ENCODE measurements at places on chromosomes 13 and 19.

- DNase-seq: no peak
Observed at GRCh38 chr19:33464733-33465115, 56.9 kb downstream of the PEPD start.

GRCh38 chr13:90954605-90955195 is 392.8 kb upstream of the MIR17HG start:
- no peak for DNase-seq

GRCh38 chr19:23377276-23377675 is 18.0 kb downstream of the ZNF91 start:
- DNase-seq: no peak

GRCh38 chr13:24274452-24275021 is 34.8 kb upstream of the C1QTNF9 start:
- no peak for DNase-seq

GRCh38 chr13:28246891-28247290 is 108.5 kb downstream of the PAN3 start:
- DNase-seq: no peak

DNA sequence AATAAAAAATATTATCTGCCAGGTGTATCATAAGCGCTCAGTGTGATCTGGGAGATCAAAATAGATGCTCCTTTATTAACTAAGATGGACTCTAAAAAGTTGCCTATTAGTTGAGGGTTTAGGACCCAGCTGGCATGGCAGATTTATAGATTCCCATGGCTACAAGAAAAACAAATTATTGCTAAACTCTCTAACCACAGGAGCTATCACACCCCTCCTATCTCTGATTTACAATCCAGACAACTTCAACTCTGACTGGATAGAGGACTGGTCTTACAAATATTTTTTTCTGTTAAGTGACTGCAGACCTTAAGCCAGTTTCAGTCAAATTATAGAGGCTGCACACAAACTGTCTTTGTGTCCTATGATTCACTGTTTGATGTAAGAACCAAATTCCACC is 45.4 kb upstream of the MYCBP2 start:
- DNase-seq: no peak

DNA sequence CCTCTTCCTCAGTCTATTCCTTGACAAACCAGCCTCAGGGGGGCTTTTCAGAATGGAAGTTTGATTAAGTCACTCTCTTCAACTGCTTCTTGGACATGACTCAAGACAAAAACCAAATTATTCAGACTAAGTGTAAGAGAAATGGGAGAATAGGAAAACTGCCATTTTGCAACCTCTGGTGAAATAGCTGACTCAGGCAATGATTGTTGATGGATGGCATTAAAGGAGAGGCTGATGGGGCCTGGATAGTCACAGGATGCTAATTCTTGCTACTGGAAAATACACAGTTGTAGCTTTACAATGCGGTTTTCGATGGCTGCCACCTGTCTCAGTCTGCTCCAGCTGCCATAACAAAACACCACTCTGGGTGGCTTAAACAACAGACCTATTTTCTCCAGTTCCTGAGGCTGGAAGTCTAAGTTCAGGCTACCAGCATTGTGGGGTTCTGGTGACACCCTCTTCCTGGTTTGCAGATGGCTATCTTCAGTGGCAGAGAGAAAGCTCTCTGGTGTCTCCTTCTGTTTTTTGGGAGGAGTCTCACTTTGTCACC is 6.1 kb downstream of the NOSIP start:
- no peak for DNase-seq

DNA sequence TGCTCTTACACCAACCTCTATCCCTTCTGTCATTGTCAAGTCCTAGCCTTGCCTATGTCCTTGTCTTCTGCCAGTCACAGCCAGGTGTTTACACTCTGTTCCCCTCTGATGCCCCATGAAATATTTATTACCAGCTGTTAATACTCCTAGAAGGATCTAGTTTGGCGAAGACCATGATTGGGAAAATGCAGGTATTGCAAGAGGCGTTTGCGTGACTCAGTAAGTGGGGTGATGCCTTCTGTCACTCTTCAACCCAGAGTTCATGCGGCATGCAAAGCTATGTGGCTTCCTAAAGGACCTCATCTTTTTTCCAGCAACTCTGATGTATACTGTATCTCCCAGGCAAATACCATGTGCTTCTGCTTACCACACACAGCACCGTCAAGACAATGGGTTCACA is 81.8 kb upstream of the GJB6 start:
- no peak for DNase-seq

GRCh38 chr13:66803808-66804456 is 426.2 kb downstream of the PCDH9 start:
- peak; percentile 50 for DNase-seq

GRCh38 chr13:44281252-44282000 is 92.2 kb upstream of the SERP2 start:
- no peak for DNase-seq

GRCh38 chr13:113275387-113275786 is 21.7 kb upstream of the LAMP1 start:
- DNase-seq: no peak

DNA sequence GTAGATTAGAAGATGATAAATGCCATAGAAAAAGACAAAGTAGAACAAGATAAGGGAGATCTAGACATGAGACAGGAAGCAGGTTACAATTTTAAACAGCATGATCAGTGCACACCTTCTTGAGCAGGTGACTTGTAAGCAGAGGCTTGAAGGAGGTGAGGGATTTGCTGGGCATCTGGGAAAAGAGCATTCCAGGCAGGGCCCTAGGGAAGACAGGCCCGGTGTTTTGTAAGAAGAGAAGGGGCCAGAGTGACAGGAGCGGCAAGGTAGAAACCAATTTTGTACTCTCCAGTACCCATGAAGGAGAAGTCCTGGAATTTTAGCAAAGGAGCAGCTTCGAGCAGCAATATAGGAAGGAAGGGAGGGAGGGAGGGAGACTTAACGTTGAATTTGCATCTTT is 296.5 kb downstream of the MZT1 start:
- no peak for DNase-seq

GRCh38 chr13:35917942-35918645 is 213.1 kb downstream of the DCLK1 start:
- DNase-seq: no peak

DNA sequence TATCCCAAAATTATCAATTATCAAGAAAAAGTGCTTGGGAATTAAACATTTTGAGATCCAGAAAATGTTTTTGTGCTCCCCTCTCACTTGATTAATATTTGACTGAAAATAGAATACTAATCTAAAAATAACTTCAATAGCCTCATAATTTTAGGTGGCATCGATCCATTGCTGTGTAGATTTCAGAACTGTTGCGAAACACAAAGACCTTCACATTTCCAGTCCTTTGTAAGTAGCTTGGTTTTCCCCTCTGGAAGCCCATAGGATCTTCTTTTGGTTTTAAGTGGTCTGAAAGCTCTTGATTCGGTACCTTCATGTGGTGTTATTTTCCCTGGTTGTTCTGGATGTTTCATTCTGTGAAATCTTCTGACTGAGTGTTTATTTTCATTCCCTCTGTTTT is 176.5 kb downstream of the NUFIP1 start:
- no peak for DNase-seq

DNA sequence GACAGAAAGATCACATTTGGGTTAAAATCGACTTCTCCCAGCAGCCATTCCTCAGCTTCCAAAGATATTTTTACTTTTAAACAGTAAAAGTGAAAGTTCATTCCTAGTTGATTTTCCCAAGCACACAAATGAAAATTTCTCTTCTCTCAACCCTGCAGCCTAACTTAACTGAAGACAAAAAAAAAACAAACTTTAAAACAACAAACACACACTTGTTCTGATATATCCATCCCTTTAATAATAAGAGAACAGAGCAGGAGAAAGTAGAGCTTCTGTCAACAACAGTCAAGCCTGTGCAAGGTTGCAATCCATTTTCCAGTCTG is 72.9 kb downstream of the STK24 start:
- DNase-seq: no peak
